ENCODE measurements at places on chromosomes 3 and 15.
A peak's percentile ranks its signal among the peaks of the same experiment; 100 is the strongest.

- H3K36me3 ChIP-seq = no peaks in the 10 kb centered on the region
- no peak overlapping the region for H3K27ac ChIP-seq
- H3K4me3 ChIP-seq = no peak overlapping the region
- H3K27me3 ChIP-seq = peaks cover 33% of the 10 kb centered on the region
These were observed 86.9 kb downstream of the CRYGS start for GRCh38 chr3:186457236-186457635.

DNA sequence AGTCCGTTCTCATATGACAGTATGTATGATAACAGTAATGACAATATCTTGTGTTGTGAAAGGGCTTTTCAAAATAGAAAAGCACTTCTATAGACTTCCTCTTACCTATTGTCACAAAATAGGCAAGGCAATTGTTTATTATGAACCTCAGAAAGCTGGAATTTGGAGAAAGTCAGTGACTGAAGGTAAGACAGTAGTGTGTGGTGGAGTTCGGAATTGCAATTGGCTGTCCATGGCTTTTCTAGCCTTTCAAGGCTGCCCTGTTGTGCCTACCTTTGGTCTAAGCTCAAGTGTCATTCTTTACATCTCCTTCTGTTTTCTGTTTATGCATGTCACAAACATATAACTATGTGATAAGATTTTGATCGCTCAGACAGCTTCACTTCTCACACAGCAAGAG, 219.3 kb upstream of the NR2E3 start:
- no peak for DNase-seq
- H3K4me3 ChIP-seq = no peak overlapping the region
- H3K36me3 ChIP-seq = no peaks in the 10 kb centered on the region

GRCh38 chr3:149291178-149291577, 42.3 kb downstream of the TM4SF18 start:
- H3K4me3 ChIP-seq = no peak overlapping the region
- DNase-seq = no peak
- peaks cover 4% of the 10 kb centered on the region for H3K4me1 ChIP-seq
- H3K36me3 ChIP-seq = peaks cover 5% of the 10 kb centered on the region
- H3K27ac ChIP-seq = no peak overlapping the region

- H3K36me3 ChIP-seq = peaks cover 88% of the 10 kb centered on the region
- H3K4me1 ChIP-seq = peaks cover 75% of the 10 kb centered on the region
- no peaks in the 10 kb centered on the region for H3K27me3 ChIP-seq
- peak overlapping the region; percentile 86 for H3K27ac ChIP-seq
- no peak overlapping the region for H3K4me3 ChIP-seq
- no peak for DNase-seq
These were observed 45.3 kb downstream of the ANXA2 start for GRCh38 chr15:60352525-60352924.

DNA sequence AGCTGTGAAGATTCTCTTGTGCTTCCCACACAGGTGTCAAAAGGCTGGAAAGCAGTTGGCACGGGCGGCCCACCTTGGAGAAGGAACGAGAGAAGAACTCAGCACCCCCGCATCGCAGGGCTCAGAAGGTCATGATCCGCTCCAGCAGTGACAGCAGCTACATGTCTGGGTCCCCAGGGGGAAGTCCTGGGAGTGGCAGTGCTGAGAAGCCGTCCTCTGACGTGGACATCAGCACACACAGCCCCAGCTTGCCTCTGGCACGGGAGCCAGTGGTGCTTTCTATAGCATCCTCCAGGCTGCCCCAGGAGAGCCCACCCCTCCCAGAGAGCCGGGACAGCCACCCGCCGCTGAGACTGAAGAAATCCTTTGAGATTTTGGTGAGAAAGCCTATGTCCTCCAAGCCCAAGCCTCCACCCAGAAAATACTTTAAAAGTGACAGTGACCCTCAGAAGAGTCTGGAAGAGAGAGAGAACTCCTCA, 31.4 kb downstream of the STARD5 start:
- no peak for DNase-seq
- no peak overlapping the region for H3K27ac ChIP-seq
- no peaks in the 10 kb centered on the region for H3K36me3 ChIP-seq
- H3K4me1 ChIP-seq = peaks cover 3% of the 10 kb centered on the region
- peaks cover 21% of the 10 kb centered on the region for H3K27me3 ChIP-seq
- no peak overlapping the region for H3K4me3 ChIP-seq

DNA sequence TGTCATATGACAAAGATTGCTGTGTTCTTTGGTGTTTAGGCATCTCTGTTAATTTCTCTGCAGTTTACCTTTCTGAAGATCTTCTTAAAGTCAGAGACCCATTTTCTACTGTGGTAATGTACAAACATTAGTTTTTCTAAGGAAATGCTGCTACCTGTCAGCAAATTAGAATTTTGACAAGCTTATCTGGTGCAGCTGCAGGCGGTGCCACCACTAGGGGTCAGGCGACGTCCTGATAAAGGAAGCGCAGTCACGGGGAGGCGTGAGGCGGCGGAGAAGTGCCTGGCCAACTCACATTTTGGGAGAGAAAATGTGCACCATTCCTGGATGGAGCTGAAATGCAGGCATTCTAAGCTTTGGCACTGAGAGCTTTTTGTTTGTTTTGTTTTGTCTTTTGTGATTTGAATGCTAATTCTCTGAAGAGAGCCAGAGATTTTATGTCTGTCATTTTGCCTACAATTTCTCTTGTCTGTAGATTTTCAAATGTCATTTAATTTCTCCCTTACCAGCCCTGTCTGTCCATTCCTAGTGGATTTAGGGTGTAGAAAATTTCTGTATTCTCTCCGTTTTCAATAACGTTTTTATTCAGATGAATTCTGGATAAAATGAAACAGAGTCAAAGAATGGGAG, 24.9 kb upstream of the SIAH2 start:
- peaks cover 13% of the 10 kb centered on the region for H3K27me3 ChIP-seq
- H3K27ac ChIP-seq = no peak overlapping the region
- no peaks in the 10 kb centered on the region for H3K36me3 ChIP-seq
- no peak for DNase-seq
- peak overlapping the region; percentile 29 for H3K4me3 ChIP-seq

DNA sequence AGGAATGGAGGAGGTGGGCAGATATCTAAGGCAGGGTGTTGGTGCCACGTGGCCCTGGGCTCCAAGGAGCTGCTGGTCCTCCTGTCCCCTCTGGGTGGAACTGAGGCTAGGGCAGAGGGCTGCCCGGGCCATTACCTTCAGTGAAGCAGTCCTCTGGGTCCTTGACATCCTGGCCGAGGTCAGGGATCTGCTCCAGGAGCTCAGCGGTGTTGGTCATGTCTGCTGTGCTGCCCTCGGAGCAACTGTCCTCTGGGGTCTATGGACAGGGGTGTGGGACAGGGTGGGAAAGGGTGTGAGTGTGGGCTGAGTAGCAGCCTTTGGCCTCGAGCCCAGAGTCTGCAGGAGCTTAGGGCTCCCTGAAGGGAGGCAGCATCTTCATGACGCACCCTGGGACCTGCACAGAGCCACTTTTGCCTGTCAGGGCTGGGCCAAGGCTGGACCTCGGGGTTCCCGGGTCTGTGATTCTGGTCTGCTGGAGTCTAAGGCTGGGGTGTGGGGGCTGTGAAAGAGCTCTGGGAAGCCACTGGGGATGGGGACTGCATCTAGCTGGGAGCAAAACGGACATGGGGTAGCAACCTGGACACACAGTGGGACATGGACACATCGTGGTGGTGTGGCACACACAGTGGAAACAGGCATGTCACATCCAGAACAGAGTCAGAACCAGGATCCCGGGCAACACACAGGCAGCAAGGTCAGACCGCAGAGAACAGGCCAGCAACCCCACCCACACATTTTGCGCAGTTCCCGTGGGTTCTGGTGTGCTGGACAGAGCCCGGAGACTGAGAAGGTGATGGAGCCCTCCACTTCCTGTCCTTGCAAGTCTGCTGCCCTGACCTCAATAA, 72.7 kb downstream of the SCN5A start:
- peak; percentile 77 for DNase-seq
- no peak overlapping the region for H3K27ac ChIP-seq
- no peaks in the 10 kb centered on the region for H3K36me3 ChIP-seq
- H3K27me3 ChIP-seq = no peaks in the 10 kb centered on the region

- no peak overlapping the region for H3K4me3 ChIP-seq
- no peaks in the 10 kb centered on the region for H3K4me1 ChIP-seq
- H3K36me3 ChIP-seq = no peaks in the 10 kb centered on the region
- no peak for DNase-seq
These were observed 120.6 kb downstream of the BCHE start for GRCh38 chr3:165716592-165716991.

- no peaks in the 10 kb centered on the region for H3K27me3 ChIP-seq
- H3K4me3 ChIP-seq = no peak overlapping the region
- no peaks in the 10 kb centered on the region for H3K36me3 ChIP-seq
- no peak for DNase-seq
- H3K4me1 ChIP-seq = no peaks in the 10 kb centered on the region
These were observed 38.5 kb downstream of the EPHB1 start for GRCh38 chr3:134833453-134834163.

DNA sequence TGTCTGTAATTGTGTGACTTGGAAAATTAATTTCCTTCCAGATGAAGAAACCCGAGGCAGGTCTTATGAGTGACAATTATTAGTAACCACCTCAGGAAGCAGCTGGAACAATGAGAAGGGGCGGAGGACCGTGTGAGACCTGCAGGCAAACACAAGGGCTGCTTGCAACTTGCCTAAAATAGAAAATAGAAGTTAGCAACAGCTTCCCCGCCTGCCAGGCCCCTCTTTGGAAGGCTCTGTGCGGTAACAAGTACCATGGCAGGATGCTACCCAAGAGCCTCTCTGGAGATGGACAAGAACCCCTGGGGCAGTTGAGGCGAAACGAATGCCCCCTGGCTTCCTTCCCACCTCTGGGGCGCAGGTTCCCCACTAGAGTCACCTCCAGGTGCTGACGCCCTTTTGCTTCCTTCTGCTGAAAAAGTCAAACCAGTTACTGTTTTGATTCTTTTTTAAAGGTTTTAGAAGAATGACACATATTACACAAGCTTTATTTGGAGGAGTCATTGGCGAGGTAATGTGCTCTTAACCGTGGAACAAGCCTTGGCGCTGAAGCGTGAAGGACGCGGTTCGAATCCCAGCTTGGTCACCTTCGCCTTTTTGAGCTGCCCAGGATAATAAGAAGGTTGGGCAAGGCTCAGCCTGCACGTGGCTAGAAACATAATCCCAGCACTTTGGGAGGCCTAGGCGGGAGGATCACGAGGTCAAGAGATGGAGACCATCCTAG, 47.0 kb upstream of the SYNM start:
- H3K4me1 ChIP-seq = peaks cover 9% of the 10 kb centered on the region
- H3K27ac ChIP-seq = peak overlapping the region; percentile 18
- no peaks in the 10 kb centered on the region for H3K36me3 ChIP-seq
- peaks cover 2% of the 10 kb centered on the region for H3K27me3 ChIP-seq

DNA sequence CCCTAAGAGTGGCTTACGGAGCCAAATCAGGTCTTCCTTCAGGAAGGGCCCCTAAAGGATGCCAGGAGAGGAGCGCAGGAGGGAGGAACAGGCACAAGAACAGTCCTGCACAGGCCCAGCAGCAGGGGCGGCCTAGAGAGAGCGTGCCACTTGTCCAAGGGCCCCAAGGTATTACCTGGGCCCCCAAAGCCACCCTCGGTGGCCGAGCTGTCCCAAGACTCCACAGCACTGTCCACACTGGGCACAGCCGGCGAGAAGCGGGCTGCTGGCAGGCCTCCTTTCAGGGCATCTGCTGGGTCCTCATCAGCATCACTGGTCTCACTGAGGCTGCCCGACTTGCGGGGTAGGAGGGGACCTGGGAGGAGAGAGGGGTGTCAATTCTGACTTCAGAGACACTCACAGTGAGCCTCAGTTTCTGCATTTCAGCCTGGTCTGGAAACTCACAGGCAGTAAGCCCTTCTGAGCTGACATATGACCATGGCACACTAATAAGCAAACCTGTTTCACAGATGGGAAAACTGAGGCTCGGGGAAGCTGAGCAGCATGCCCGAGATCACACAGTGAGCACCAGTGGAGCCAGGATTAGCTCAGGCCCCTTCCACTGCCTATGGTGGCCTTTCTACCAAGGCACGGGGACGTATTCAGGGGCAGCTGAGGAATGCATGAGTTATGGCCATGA, 33.4 kb downstream of the GRIP2 start:
- H3K27ac ChIP-seq = no peak overlapping the region
- H3K4me1 ChIP-seq = peaks cover 5% of the 10 kb centered on the region
- H3K27me3 ChIP-seq = peaks cover 7% of the 10 kb centered on the region
- H3K4me3 ChIP-seq = no peak overlapping the region

DNA sequence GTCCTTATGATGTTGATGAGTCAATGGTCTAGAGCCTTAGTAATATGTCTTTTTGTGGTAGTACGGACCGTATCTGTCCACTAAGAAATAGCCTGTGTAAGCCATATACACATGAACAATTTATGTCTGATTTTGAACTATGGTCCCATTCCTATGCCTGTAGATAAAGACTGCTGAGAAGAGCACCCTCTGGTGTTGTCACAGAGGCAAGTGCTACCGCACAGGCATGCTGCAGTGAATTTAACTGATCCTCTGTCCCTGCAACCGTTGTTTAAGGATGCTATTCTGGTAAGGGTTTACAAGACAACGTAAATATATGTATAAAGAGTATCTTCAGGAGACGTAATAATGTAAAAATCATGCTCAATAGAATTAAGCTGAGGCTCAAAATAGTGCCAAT, 170.7 kb downstream of the UBE3A start:
- H3K36me3 ChIP-seq = no peaks in the 10 kb centered on the region
- no peak for DNase-seq
- H3K27me3 ChIP-seq = no peaks in the 10 kb centered on the region
- H3K27ac ChIP-seq = no peak overlapping the region
- H3K4me1 ChIP-seq = no peaks in the 10 kb centered on the region
- no peak overlapping the region for H3K4me3 ChIP-seq

DNA sequence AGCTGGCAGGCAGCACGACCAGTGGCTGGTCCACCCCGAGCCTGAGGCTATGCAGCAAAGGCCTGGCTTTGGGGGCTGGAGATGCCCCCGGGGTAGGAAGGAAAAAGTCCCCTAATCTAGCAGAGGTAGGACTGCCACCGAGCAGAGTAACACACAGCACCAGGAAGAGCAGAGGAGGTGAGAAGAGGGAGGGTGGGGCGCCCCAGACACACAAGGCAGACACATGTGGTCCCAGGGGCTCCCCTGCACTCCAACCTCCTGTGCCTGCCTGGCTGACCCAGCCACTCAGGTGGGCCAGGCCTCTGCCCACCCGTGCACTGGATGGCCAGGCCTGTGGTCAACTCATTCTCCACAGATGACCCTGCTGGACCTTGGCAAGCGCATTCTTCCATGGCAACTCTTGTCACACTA, 112.4 kb downstream of the ADCY5 start:
- peaks cover 3% of the 10 kb centered on the region for H3K36me3 ChIP-seq
- no peak for DNase-seq
- H3K27me3 ChIP-seq = peaks cover 13% of the 10 kb centered on the region

DNA sequence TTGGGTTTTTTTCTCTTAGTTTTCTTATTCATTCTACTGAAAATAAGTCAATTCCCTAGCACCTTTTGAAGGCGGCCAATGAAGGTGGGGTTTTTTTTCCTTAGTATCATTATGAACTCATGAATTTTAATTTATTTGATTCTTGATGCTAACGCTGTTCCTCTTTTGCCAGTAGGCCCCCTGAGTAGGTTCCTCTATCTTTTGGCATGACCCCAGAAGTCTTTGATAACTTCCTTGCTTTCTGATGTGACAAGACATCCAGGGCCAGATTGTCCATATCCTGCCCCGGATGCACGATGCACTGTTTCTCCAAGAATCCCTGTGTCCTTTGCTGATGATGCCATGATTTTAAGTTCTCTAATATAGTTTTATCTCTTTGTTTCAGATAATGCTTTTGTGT, 20.6 kb downstream of the LRRK1 start:
- no peaks in the 10 kb centered on the region for H3K36me3 ChIP-seq
- no peaks in the 10 kb centered on the region for H3K27me3 ChIP-seq
- no peak overlapping the region for H3K27ac ChIP-seq
- peaks cover 9% of the 10 kb centered on the region for H3K4me1 ChIP-seq
- H3K4me3 ChIP-seq = no peak overlapping the region
- DNase-seq = no peak
